ENCODE measurements at places on chromosomes 12 and 14. TPM values are rescaled to one million over a fixed set of nuclear protein-coding genes. Genes with fewer than 3 reads are reported as not detected.

The LAG3 gene
- total RNA-seq: 4.1 TPM

The COX8C gene
- not detected for total RNA-seq

The RD3L gene
- not detected for total RNA-seq

The CCDC177 gene
- 0.09 TPM for total RNA-seq

The RERGL gene
- not detected for total RNA-seq

The GPR132 gene
- not detected for total RNA-seq

The GUCY2C gene
- total RNA-seq: not detected

GRCh38 chr14:96126339-96126782 is 78.3 kb upstream of the BDKRB2 start:
- peaks cover 3% of the 10 kb centered on the region for H3K27me3 ChIP-seq
- H3K4me3 ChIP-seq: no peak overlapping the region
- H3K4me1 ChIP-seq: no peaks in the 10 kb centered on the region
- H3K36me3 ChIP-seq: no peaks in the 10 kb centered on the region
- no peak for DNase-seq
- H3K27ac ChIP-seq: no peak overlapping the region

DNA sequence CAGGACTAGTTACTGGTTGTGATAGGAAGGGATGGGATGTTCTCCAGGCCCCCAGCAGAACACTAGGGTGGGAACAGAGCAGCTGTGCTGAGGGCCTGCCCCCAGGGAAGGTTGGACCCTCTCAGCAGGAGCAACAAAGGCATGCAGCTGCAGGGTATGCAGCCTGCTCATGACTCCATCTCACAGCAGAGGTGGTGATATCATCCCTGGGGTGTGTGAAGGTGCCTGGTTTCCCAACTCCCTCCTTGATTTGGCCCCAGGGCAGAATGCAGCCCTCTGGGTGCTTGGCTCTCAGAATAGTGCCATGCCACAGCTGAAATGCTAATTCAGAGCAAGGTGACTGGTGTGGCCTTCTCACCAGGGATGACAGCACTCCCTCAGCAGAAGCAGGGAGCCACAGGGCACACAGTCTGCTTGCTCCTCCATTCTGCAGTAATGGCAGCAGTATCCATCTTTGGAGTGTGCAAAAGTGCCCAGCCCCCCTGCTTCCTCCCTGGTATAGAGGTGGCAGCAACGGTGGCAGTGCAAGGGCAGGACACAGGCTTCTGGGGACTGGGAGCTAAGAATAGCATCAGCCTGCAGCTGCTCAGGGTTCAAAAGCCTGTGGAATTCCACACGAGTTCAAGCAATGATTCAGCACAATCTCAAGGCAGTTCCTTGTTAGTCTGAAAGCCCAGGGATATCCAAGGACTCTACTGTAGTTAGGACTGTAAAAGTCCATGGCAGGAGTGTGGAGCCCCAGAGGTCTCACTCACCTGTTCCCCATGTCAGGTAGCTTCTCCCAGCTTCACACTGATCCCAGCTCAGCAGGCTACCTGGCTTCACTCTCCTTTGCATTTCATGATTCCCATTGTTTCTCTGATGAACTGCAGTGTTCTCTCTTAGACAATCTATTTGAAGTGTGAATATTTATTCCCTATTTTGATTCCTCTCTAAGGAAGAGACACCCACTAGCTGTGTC is 298.1 kb upstream of the FOXG1 start:
- H3K27ac ChIP-seq: no peak overlapping the region
- DNase-seq: no peak
- H3K4me3 ChIP-seq: no peak overlapping the region
- no peaks in the 10 kb centered on the region for H3K4me1 ChIP-seq
- H3K27me3 ChIP-seq: peaks cover 6% of the 10 kb centered on the region
- H3K36me3 ChIP-seq: no peaks in the 10 kb centered on the region

DNA sequence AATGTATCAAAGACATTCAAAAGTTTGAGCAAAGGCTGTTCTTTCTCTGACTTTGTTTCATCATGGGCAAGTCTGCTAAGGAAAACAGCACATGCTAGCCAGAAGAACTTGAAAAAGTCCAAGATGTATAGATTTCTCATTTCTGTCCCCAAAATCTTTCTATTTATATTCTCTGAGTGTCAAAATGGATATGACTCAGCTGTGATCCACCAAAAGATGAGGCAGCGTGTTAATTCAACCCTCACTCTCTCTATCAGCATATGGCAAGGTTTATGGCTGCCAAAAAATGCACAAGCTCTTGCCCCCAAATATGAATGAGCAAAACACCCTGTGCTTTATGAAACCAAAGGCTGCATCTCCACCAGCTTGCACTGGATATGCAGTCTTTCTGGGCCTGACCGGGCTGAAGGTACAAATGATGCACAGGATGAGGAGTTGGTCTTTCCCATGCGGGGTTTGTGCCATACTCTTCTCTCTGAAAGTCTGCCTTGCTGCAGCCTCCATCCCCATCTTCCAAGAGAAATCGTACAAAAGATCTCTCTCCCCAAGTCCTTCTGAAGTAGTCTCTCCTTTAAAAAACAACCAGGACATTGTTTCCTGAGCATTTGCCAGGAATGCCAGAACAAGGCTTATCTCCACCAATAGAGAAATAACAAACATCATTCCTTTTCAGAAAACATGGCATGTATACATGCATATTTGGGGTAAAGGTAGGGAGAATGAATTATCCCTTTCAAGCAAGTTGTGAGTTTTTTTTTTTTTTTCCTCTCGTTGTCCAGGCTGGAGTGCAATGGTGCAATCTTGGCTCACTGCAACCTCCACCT is 203.4 kb downstream of the TMX1 start:
- H3K4me3 ChIP-seq: no peak overlapping the region
- no peaks in the 10 kb centered on the region for H3K4me1 ChIP-seq
- H3K27me3 ChIP-seq: peaks cover 3% of the 10 kb centered on the region
- DNase-seq: no peak
- no peaks in the 10 kb centered on the region for H3K36me3 ChIP-seq

DNA sequence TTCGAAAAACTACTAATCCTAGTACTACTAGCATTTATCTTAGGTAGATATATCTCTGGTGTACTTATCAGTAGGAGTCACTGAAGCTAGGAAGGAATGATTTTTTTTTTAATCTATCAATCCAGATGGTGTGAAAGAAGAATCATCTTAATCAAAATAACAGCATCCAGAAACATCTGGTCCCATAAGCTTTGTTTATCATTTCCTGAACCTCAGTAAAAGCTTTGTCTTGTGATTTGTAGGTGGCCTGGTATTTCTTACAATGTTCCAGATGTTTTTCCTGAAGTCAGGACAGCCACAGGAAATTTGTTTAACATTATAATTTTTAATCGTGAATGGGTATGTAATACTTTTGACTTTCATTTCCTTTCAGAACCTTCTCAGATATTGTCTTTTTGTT is 28.0 kb upstream of the LUM start:
- no peak overlapping the region for H3K4me3 ChIP-seq
- no peaks in the 10 kb centered on the region for H3K36me3 ChIP-seq
- H3K27ac ChIP-seq: peak overlapping the region; percentile 68
- DNase-seq: peak; percentile 43
- no peaks in the 10 kb centered on the region for H3K27me3 ChIP-seq

DNA sequence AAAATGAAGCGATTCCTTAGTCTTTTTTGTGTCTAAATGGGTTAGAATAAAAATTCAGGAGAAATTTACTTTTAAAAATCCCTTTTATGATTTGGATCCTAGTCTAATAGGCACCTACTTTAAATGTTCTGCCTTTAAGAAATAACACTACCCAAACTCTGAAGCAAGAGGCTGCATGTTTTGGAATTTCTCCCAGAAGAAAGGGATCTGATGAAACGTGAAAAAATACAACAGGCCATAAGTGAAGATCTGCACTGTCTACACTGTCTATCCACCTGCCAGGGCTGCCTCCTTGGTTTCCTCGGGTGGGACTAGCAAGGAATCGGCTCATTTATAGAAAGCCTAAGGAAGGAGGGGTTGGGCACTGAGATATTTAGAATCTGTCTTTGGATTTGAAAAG is 22.1 kb downstream of the ACVR1B start:
- H3K27ac ChIP-seq: peak overlapping the region; percentile 73
- DNase-seq: no peak
- H3K4me1 ChIP-seq: peaks cover 51% of the 10 kb centered on the region
- peaks cover 27% of the 10 kb centered on the region for H3K36me3 ChIP-seq

DNA sequence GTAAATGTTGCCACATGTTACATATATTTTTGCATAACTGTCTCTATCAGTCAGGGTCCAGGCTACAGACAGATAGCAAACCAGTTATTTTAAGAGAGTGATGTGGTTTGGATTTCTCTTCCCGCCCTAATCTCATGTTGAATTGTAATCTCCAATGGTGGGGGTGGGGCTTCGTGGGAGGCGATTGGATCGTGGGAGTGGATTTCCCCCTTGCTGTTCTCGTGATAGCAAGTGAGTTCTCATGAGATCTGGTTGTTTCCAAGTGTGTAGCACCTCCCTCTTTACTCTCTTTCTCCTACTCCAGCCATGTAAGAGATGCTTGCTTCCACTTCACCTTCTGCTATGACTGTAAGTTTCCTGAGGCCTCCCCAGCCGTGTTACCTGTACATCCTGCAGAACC is 704.2 kb upstream of the TBX3 start:
- H3K27me3 ChIP-seq: no peaks in the 10 kb centered on the region
- no peak for DNase-seq
- H3K36me3 ChIP-seq: no peaks in the 10 kb centered on the region
- no peak overlapping the region for H3K27ac ChIP-seq
- H3K4me1 ChIP-seq: no peaks in the 10 kb centered on the region

- H3K36me3 ChIP-seq: peaks cover 4% of the 10 kb centered on the region
- no peak for DNase-seq
- H3K4me1 ChIP-seq: peaks cover 12% of the 10 kb centered on the region
- no peak overlapping the region for H3K4me3 ChIP-seq
- H3K27me3 ChIP-seq: no peaks in the 10 kb centered on the region
Measured at GRCh38 chr12:131897276-131897675, 2.9 kb downstream of the ULK1 start.
